Activated CD4-positive, alpha-beta T cell treated with anti-CD3 and anti-CD28 coated beads for 1 hour (primary cell): ENCODE measurements at places on chromosomes 1 and 21.

GRCh38 chr21:45060675-45061311 lies 13.6 kb upstream of the ADARB1 start:
- no peak for DNase-seq

- DNase-seq = no peak
Observed at GRCh38 chr1:182995894-182996293, 27.3 kb upstream of the LAMC1 start.

- peak; percentile 14 for DNase-seq
Observed at GRCh38 chr1:231460614-231461013, 38.5 kb upstream of the EGLN1 start.

DNA sequence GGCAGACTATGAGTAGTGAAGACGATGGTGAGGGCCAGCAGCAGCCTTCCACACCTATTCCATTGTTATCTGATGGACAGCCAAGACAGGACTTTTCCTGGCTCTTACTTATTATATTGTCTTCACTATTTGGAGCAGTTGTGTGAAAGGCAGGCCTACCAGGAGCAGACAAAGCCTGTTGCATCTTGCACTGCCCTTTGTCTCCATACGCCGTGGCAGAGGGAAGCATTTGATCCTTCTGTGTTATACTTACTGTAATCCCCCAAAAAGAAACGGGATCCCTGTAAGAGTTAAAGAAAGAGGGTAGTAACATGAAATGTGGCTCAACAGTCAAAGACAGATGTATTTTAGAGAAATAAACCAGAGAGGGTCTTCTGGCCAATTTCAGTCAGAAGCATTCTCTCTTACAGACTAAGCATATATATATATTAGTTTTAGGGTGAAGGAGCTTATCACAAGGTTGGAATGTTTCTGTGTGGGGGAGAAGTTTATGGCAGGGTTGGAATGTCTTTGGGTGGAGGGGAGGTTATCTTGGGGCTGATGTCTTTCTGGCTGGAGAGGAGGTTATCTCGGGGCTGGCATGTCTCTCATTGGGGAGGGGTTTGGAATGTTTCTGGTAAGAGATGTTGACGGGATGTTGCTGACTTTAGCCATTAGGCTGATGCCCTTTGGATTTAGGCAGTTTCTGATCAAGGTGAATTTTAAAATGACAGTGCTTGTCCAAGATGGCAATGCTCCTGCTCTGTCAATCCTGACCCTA lies 23.4 kb upstream of the HSD3B1 start:
- no peak for DNase-seq

- no peak for DNase-seq
Observed at GRCh38 chr1:198201956-198202784, 45.4 kb downstream of the NEK7 start.

DNA sequence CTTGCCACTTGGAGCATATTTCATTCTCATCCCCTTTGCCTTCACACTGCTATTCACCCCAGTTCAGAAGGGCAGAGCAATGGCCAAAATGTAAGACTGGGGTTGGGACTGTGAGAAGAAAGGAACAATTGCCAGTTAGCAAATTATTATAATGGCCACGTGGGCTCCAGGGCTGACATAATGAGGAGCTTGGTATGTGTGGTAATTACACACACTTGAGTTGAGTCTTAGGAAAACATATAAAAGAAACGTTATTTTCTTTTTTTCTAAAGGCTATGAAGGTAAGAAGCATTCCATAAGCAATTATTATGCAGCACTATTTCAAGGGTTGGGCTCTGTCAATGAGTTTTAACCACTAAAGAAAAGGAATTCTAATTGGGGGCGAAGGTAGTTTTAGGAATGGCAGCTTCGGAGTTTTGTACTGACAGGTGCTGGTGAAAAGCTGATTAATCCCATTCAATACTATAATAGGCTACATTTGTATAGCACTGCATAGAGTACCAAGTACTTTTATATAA lies 32.5 kb upstream of the BCL10 start:
- no peak for DNase-seq

DNA sequence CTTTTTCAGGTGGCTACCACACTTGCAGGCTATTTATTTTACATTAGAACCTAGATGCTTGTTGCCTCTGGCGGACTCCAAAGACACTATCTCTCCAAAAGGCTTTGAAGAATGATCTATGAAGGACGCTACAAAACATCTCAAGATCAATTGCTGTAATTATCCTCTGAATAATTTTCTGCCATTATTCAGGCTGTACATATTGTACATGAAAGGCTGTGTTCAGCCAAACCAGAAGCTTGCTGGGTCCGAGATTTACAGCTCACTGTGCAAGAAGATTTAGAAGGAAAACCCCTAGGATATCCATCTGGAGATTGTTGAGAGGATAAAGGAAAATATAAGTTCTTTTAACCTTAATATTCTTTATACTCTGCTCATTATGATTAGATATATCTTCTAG lies 523.6 kb upstream of the PLXNA2 start:
- DNase-seq = no peak

DNA sequence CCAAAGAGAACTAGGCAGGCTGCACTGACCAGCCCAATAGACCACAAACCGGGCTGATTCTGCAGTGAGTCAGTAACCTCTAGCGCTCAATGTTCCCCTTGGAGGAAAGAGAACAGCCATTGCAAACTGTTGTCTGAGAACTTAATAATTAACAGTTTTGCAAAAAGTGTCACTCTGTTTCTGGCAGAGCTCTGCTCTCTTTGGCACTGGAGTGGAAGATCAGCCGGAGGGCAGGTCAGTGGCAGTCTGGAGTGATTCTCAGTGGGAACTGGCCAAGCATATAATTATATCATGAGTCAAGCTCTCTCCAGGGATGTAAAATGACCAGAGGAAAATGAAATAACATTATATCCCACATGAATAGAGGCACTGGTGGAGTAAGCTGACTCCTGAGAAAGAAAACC lies 238.3 kb downstream of the HLX start:
- DNase-seq = no peak

DNA sequence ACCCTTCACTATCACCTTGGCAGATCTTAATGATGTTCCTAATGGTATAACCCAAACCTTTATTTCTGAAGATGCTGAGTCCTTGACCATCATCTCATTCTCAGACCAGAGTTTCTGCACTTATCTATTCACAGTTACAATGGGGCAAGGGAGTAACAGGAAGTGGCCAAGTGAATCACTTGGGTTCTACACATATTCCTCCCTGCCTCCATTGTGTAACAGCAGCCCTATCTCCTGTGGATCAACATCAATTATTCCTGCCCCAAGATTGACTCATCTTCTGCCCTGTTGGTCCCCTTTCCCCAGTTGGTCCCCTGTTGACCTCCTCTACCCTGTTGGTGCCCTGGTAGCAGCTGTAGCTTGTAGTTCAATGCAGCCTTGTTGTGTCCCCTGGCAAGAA lies 10.3 kb upstream of the S100A7 start:
- no peak for DNase-seq

- no peak for DNase-seq
Observed at GRCh38 chr1:58805716-58806571, 22.1 kb upstream of the JUN start.

- DNase-seq = no peak
Observed at GRCh38 chr1:59541891-59542290, 245.0 kb downstream of the FGGY start.

GRCh38 chr1:244861683-244862082 lies 2.7 kb downstream of the HNRNPU start:
- no peak for DNase-seq

GRCh38 chr1:6273380-6273891 lies 12.5 kb upstream of the GPR153 start:
- DNase-seq = no peak

GRCh38 chr1:240226102-240226501 lies 134.4 kb downstream of the FMN2 start:
- no peak for DNase-seq

- DNase-seq = no peak
Observed at GRCh38 chr1:56133522-56134472, 445.6 kb downstream of the PLPP3 start.

DNA sequence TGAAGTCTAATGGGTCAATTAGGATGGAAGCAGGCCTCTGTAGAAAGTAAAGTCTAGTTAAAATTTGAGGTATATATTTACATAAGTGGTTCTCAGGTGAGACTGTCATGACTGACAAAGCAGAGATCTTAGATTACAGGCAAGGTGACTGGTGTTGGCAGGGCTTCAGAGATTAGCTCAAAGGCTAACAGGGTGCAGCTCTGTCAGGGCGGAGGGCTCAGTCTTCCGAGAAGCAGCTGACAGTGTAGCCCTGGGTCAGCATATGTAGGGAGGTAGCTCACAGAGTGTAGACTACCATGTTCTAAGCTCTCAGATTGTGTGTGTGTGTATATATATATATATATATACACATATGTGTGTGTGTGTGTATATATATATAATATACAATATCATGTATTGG lies 54.7 kb downstream of the RBM11 start:
- no peak for DNase-seq

DNA sequence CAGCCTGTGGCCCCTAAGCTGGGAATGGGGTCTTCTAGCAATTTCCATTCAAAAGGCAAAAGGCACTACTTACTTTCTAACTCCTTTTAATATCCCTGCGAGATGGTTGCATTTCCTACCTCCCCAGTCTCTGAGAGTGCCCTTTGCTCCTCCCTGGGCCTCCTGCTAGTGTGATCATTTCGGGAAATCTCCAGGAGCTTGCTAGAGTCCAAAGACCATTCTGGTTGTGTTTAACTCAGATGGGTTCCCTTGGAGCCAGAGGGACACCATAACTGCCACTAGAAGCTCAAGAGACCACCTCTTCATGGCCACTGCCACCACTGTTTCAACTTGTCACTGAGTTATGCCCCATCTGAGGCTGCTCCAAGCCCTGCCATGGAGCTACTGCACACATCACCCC lies 34.4 kb upstream of the CYP4B1 start:
- no peak for DNase-seq

DNA sequence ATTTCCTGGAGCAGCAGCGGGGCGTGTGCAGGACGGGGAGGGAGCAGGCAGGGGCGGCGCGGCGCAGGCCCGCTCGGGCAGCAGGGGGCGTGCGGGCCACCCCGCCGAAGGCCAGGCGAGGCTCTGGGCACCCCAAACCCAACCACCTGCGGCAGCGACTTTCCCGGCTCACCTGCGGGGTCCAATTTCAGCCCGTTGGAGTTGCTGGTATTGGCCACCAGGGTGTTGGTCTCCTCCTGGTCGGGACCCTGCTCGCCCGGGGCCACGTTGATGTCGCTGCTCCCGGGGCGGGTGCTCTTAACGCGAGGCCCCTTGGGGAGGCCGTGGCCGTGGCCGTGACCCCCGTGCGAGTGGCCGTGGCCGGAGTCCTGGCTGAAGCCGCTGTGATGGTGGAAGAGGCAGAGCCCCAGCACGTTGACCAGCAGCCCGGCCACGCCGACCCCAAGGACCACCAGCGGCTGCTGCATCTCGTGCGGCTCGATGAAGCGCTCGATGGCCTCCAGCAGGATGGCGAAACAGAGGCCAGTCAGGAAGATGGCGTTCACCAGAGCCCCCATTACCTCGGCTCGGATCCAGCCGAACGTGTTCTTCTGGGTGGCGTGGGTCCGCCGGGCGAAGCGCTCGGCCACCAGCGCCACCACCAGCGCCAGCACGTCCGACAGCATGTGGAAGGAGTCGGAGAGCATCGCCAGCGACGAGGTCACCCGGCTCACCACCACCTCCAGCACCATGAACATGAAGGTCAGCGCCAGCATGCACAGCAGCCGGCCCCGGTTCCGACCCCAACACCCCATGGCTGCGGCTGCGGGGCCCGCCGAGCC lies 932 bp downstream of the SLC30A1 start:
- DNase-seq = peak; percentile 60

GRCh38 chr1:157439302-157439954 lies 112.9 kb downstream of the FCRL5 start:
- DNase-seq = no peak

- DNase-seq = no peak
Observed at GRCh38 chr1:212701910-212702309, 2.3 kb upstream of the BATF3 start.

- no peak for DNase-seq
Observed at GRCh38 chr1:238779716-238780115, 606.7 kb upstream of the CHRM3 start.

GRCh38 chr1:183242556-183242955 lies 56.5 kb downstream of the LAMC2 start:
- DNase-seq = no peak
